ENCODE measurements at places on chromosomes 2 and 18.

- DNase-seq: no peak
Measured at GRCh38 chr18:11388755-11389680, 220.4 kb upstream of the SLC35G4 start.

DNA sequence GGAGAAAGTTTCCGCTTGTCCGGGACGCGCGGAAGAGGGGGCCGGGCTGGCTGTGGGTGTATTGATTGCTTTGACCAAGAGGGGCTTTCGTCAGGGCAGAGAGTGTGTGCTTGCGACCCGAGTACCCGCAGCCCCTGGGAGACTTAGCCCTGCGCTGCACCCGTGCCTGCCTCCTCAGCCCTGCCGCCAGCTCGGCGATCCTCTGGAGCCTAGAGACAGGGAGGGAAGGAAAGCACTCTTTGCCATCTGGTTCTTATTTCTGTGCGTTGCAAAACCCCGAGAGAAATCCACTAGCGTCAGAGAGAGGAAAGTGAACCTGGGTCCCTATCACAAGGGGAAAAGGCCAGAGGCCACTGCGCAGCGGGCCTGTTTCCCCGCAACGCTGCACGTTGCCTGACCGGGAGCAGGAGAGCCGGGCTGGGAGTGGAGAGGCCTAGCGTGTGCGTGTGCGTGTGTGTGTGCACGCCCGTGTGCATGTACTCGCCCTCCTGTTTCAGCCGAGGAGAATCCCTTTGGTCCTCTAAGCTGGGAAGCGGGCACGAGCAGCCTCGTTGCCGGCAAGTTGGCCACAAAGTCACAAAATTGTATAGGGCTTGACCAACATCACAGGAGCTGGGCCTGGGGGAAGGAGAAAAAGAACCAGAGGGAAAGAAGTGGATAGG is 1.7 kb downstream of the SIX3 start:
- no peak for DNase-seq

DNA sequence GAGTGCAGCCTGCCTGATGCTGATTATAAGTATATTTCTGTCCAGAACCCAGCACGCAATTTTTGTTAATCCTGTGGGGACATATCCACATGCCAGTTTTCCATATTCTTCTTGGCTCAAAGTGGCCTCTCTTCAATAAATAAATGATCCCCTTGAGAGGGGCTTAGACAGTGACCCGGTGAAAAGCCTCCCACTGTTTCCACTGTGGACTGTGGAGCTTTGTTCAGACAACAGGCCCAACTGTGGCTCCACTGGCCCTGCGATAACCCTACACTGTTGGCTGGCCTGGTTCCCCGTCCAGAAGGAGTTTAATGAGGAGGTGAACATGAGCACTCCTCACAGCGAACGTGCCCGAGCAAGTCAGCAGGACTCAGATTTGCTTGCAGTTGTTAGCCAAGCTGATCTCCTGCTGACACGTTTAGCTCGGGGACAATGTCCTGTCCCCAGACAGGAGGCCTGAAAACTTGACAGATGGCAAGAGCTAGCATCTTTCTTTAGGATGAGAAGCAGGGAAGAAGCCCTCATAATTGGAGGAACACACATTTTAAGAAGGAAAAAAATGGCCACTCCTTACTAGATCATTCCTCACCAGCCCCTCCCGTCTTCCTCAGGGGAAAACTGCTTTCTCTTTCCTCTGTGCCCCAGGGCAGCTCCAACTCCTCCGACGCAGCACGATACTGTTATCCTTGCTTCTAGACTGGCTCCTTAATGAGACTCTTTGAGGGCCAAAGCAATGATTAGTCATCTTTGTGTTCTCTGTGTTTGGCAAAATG is 20.0 kb upstream of the MTCL1 start:
- DNase-seq: no peak

GRCh38 chr18:23137788-23138216 is 2.5 kb downstream of the CABLES1 start:
- DNase-seq: no peak

DNA sequence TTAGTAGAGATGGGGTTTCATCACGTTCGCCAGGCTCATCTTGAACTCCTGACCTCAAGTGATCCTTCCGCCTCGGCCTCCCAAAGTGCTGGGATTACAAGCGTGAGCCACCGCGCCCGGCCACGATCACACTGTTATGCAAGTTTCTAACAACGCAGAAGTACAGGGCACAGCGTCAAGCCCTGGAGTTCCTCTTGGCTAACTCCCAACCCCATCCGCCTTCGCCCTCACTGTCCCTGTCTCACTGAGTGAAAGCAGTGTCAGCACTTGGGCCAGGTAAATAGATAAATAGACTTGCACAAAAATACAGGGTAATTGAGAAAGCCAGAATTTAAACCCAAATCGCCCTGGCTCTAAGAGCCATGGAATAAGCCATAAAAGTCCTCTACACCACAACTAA is 111.7 kb downstream of the ACVR1 start:
- no peak for DNase-seq
